ENCODE measurements at places on chromosomes 5 and 9.

DNA sequence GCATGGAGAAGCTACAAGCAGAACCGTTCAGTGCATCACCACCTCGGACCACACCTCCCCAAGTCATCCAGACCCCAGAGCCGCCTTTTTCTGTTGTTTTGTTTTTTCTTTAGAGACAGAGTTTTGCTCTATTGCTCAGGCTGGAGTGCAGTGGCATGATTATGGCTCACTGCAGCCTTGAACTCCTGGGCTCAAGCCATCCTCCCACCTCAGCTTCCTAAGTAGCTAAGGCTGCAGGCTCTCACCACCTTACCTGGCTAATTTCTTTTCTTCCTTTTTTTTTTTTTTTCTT lies 13.5 kb upstream of the SFXN1 start:
- DNase-seq, result no peak

- no peak for DNase-seq
Measured at GRCh38 chr5:51411921-51412325, 28.7 kb downstream of the ISL1 start.

GRCh38 chr5:126376443-126376842 lies 46.8 kb upstream of the GRAMD2B start:
- no peak for DNase-seq

- no peak for DNase-seq
Measured at GRCh38 chr5:108196276-108196675, 185.6 kb downstream of the FBXL17 start.

- no peak for DNase-seq
Measured at GRCh38 chr5:32794086-32794485, 83.0 kb downstream of the NPR3 start.

- no peak for DNase-seq
Measured at GRCh38 chr5:92309336-92309991, 926.3 kb upstream of the ARRDC3 start.

DNA sequence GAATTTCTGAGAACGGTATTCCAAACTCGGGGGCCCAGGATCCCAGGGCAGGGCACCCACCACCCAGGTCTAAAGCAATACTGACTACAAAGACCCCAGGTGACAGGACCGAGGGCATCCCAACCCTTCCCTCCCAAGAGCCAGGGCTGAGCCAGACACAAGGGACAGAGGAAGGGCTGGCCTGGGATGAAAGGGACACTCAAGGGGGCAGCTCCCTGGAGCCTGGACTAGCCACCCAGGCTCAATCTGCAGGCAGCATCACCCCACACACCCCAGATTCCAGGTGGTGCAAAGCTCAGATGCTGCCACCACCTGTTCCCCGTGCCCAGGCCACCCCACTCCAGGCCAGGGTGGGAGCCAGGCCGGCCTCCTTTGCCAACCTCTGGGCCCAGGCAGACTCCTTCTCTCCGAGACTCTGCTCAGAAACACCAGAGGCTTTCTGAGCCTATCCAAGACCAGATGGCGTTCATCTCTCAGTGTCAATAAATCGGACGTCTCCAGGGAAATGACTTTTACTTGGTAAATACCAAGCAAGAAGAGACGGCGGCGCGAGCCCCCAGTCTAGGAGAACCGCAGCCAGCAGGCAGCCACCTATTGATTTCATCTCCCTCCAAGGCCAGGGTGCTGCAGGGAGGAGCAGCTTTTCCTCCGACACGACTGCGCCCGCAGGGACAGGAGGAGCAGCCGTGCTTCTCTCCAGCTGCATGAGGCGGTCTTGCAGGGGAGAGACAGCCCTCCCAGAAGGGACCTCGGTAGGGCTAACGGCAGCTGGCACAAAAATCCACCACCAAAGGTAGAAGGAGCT lies 94.1 kb upstream of the ADAMTS2 start:
- no peak for DNase-seq

DNA sequence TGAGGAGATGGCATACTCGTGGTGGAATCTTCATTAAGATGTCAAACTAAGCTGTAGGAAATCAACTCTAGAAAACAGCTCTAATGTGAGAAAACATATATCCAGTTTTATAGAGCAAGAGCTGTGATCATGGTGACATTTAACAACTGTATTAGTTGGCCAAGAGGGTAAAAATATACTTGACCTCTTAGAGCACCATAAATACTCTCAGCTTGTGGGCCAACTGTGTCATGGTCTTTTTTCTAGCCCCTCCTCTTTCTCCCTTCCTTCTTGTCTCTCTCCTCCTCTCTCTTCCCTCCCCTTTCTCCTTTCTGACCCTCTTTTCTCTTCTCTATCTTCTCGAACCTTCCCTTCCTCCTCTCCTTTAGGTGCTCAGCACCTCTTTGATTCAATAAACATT lies 54.7 kb downstream of the TMC1 start:
- no peak for DNase-seq

DNA sequence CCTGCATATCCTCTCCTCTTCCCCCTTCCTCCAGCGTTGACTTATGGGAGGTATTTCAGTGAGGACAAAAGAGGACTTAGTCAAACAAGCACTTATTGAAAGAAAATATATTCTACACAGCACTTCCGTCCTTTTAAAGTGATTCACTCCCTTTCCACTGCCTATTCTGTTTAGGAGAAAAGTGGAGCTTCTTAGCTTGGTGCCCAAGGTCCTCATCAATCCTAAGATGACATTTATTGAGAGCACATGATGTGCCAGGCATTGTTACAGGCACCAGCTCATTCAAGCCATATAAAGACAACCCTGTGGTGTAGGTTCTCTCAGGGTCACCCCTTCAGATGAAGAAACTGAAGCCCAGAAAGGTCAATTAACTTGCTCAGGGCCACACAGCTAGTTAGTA lies 95.9 kb downstream of the KCNIP1 start:
- DNase-seq, result no peak

DNA sequence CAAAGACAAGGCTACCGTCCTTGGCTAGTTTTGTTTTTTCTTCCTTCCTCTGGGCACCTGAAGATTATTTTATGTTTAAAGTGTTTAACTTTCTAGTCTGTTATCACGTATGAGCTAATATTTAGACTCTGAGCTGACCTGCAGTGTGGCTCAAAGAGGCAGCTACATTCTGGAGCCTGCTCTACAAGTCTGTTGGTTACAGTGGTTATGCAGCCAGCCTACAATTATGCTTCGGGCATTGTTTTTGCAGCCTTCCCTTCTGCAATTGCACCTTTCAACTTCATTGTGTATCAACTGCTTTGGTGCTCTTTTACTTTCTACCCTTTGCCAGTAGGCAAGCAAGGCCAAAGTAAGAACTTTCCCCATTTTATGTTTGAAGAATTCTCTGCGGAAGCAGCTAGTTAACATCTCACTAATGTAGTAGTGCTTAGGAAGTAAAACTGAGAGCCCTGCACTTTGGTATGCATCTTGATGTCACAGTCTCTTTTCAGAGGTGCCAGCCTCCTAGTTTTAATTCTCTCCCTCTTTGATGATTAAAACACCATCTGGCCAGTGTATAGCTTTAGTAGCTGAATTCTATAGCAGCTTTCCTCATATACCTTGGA lies 322.1 kb downstream of the FAM170A start:
- DNase-seq, result no peak

DNA sequence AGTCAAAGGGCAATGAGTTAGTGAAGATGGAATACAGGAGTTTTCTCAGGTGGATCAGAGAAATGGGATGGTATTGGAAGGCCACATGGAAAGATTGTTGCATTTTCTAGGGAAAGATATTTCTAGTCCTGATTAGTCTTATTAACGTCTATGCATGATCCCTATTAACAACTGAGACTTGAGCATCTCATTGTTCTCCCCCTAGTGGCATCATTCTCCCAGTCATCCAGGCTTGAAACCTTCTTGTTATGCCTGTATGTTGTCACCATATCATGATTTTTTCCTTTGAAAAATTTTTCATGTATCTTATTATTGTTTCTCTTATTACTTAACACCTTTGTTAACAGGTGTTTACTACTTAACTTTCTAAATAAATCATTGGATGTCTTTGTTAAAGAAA lies 34.4 kb downstream of the KIF2A start:
- DNase-seq, result no peak

GRCh38 chr9:33480106-33480505 lies 6.4 kb upstream of the NOL6 start:
- DNase-seq, result no peak

DNA sequence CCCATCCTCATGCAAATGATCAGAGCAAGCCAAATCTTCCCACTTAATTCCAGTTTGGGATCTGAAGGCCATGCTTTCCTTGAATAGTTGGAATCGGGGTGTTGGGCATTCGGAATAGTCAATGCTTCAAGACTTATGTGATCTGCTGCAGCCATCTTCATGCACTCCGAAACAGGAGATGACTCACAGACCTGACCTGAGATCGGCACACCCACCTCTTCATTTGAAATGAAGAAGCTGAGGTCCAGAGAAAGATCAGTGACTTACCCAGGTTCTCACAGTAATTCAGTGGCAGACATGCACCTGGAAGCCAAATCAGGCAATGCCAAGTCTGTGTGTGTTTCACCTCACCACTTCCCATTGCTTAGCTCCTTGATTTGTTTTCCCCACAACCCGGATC lies 33.0 kb downstream of the FOXD1 start:
- no peak for DNase-seq

GRCh38 chr5:138065102-138065501 lies 18.7 kb upstream of the WNT8A start:
- no peak for DNase-seq

GRCh38 chr5:165874851-165875250 lies 2369.4 kb downstream of the MAT2B start:
- no peak for DNase-seq

- DNase-seq, result no peak
Measured at GRCh38 chr9:21674894-21675293, 127.5 kb upstream of the MTAP start.

- DNase-seq, result no peak
Measured at GRCh38 chr5:124053340-124053739, 541.4 kb downstream of the CSNK1G3 start.

GRCh38 chr5:149240354-149240998 lies 31.2 kb upstream of the AFAP1L1 start:
- no peak for DNase-seq

DNA sequence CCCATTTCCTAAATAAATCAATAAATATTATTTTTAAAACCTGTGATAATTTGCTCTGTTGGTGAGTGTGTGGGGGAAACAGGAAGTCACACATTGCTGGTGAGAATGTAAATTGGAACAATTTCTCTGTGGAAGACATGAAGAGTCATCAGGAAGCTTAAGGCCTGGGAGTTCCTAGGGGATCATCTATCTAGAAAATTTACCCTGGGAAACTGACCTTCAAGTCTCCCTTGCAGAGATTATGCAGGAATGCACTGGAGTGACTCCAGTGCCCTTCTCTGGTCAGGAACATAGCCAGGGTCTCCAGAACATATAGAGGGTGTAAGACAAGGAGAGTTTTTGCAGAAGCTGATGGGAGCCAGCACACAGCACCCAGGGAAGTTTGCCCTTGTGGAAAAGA lies 13.0 kb upstream of the GCNT1 start:
- DNase-seq, result no peak

- no peak for DNase-seq
Measured at GRCh38 chr9:92725766-92726165, 38.9 kb downstream of the BICD2 start.

DNA sequence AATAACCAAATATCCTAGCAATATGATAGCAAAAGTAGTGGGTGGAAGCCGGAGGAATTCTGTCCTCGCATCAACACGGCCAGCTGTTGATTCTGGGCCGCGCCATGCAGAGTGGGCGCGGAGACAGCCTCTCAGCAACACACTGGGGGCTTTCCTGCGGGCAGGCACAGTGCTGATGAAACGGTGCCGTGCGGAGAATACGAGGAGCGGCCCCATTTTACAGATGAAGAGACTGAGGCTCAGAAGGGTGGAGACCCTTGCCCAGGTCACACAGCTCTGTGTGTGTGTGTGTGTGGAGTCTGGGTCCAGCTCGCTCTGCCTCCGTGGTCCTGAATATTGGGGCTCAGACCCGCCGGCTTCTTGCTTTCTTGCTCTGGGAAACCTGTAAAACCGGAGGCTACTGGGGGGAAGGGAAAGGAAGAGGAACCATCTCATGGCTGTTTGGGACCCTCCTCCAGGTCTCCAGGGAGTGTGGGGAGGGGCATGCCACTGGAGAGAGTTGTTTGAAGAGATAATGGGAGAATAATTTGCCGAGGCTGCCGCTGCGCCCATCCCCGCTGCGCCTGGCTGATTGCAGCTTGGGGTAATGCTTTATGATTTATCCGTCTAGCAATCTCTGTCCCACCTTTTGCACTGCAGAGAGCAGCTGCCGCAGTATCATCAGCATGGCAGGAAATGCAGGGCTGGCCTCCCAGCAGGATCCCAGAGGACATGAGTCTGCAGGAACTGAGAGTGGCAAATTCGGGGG lies 36.6 kb downstream of the NCS1 start:
- no peak for DNase-seq

Data from kidney epithelial cell (primary cell).